ENCODE measurements at places on chromosomes 6 and 20.

- no peak for DNase-seq
Measured at GRCh38 chr6:3794092-3794491, 42.6 kb upstream of the PXDC1 start.

- DNase-seq: no peak
Measured at GRCh38 chr20:62704341-62704948, 4.2 kb upstream of the NTSR1 start.

GRCh38 chr20:22824077-22824476 is 211.0 kb upstream of the SSTR4 start:
- DNase-seq: no peak

- no peak for DNase-seq
Measured at GRCh38 chr6:68575765-68576439, 59.2 kb upstream of the ADGRB3 start.

DNA sequence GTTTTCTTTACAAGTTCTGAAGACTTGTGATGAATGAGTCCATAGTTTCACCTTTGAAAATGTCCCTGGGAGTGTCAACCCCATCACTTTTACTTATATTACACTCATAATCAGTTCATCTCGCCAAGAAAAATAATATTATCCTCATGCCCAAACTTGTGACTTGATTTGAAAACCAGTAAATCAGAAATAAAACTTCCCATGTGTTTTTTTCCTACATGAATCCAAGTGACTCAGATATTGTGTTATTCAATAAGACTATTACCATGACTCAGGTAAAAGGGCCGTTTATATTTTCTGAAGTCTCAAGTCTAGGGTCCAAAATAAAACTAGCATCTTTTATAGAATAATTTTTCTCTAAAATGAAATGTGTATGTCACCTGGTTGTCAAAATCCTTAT is 15.8 kb upstream of the CYP24A1 start:
- no peak for DNase-seq

- no peak for DNase-seq
Measured at GRCh38 chr20:42024653-42025052, 406.5 kb upstream of the CHD6 start.

DNA sequence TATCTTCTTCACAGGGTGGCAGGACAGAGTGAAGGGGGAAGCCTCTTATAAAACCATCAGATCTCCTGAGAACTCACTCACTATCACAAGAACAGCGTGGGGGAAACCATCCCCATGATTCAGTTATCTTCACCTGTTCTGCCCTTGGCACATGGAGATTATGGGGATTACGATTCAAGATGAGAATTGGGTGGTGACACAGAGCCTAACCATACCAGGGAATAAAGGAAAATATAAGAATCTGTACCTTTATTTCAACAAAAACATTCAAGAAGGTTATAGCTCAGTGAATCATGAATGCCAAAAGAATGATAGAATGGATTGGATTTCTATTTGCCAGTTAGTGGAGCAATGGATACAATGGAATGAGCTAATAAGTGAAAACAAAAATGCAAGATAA is 214.4 kb downstream of the PTPRK start:
- no peak for DNase-seq

- no peak for DNase-seq
Measured at GRCh38 chr6:138957484-138957883, 30.6 kb downstream of the REPS1 start.

DNA sequence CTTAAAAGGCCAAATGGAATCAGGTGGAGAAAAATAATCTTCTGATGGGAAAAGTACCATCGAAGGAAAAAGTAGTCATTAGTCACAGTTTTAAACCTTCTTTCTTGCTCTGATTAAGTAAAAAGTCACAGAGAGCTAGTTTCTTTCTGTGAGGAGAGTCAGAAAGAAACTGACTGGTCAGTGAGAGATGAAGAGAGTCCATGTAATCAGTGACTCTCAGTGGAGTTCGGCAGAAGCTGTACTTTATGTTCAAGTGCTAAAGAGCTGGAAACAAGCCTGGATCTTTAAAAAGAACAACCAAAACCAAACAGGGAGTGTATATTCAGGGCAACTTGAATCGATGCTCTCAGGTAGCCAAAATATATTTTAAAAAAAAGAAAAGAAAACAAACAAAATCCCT is 44.5 kb downstream of the MDGA1 start:
- no peak for DNase-seq

DNA sequence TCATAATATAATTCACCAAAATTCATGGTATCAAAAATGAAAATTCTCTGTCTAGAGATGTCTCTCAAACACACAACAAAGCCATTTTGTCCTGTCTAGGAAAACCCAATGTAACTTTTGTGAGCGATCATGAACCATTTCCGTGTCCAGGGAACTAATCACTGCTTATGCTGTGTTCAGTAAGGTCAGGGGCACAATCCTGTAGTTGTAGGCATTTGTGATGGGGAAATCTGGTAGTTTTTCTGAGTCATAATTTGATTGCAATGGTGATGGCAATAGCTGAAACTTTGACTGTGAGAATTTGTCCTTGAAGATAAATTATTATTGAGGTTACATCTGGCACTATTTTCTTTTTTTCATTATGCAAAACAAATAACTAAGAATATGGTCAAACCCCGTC is 21.0 kb upstream of the GCLC start:
- DNase-seq: no peak

GRCh38 chr20:21149344-21149743 is 23.5 kb downstream of the KIZ start:
- no peak for DNase-seq

GRCh38 chr6:7235712-7236305 is 77.2 kb downstream of the SSR1 start:
- DNase-seq: no peak

DNA sequence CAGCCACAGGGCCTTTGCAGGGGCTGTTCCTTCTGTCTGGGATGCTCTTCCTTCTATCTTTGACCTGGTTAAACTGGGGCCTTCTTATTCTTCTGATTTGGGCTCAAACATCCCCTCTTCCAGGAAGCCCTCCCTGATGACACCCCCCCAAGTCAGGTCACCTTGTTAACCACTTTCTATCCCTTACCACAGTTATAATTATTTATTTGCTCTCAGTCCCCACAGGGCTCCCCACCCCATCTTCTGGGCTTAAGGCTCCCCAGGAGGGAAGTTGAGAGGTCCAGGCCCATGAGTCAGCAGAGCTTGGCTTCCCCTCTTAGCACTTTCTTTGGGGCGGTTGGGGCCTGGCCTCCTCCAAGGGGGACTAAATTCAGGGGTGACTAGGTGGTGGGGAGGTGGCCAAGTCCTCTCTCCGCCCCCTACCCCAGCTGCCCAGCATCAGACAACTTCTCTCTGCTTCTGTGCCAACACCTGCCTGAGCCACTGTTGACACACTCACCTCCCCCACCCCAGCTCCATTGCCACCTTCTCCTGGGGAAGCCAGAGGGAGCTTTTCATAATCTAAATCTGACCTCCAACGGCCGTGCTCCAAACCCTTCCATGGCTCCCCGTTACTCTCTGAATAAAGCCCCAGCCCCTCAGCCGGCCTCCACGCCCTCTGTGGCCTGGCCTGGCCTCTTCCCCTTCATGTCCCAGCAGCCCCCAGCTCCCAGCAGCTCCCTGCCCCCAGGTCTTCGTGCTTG is 70.0 kb downstream of the CEBPB start:
- no peak for DNase-seq

Data from CD4-positive, CD25-positive, alpha-beta regulatory T cell (primary cell).